GM19239 (cell line): ENCODE measurements at places on chromosomes 7 and 10.

DNA sequence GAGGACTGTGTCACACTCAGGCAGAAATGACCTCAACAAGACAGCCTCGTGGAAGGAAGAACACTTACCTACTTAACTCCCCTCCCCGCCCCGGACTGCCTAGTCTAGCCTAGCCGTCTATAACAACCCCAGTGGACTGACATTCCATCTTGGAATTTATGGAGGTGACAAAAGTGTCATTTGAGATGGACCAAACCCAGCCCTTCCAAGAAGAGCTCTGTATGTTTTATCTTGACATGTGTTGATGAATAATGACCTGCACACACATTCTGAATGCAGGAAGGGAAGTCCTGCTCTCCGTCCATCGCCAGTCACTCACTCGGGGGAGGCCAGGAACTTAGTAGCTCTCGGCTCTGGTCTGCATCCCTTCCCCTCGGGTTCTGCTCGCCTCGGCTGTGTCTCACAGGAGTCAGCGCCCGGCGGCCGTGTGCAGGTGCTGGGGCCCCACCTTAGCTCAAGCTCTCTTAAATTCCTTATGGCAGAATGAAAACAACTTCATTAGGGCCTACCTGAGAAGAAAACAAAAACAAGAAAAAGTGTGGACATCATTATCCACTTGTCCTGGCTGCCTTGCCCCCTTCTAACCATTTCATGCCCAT is 140.9 kb upstream of the NPS start:
- no peak for DNase-seq

- DNase-seq, result no peak
Measured at GRCh38 chr10:86267286-86268195, 99.1 kb downstream of the GRID1 start.

GRCh38 chr7:147535701-147536111 is 1054.9 kb upstream of the C7orf33 start:
- no peak for DNase-seq

DNA sequence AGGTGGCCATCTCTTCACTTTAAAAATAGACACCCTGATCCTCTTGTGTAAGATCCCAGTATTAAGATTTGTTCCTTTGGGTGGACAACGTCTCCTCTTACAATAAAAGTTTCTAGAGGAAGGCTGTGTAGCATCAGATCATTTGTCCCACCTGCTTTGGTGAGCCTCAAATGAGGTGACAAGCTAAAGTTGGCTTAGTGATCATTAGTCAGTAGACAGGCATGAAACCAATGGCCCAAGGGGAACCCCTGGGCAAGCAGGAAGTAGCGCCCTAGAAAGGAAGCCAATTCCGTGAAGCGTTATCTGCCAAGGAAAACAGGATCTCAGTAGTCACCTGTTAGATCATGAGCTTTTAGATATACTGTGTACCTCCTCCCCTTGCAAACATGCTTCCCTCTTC is 66.8 kb downstream of the PCGF5 start:
- no peak for DNase-seq

- no peak for DNase-seq
Measured at GRCh38 chr10:17092216-17092944, 37.2 kb downstream of the CUBN start.

DNA sequence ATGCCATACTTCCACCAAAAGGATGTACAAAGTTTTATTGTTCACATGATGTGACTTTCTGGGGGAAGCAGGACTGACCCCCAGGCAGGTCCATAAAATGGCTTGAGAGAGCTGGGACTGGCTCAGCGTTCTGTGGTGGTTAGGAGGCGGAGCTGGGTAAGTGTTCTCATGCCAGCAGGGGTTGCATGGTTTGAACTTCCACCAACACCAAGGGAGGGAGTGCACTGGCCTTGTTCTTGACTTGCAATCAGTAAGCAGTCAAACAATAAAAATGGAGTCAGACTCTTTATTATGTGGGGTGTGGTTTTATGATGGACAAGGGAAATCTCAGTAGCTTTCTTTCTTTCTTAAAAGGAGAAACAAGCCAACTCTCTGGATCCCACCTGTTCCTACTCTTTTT is 95.4 kb upstream of the PRR15 start:
- no peak for DNase-seq

- DNase-seq, result no peak
Measured at GRCh38 chr10:75394221-75394620, 7.3 kb downstream of the ZNF503 start.

GRCh38 chr10:28248092-28248491 is 54.8 kb downstream of the MPP7 start:
- DNase-seq, result no peak

GRCh38 chr7:25832929-25833328 is 319.1 kb upstream of the NFE2L3 start:
- DNase-seq, result no peak
